AG09319 (cell line): ENCODE measurements at places on chromosomes 4 and X.

DNA sequence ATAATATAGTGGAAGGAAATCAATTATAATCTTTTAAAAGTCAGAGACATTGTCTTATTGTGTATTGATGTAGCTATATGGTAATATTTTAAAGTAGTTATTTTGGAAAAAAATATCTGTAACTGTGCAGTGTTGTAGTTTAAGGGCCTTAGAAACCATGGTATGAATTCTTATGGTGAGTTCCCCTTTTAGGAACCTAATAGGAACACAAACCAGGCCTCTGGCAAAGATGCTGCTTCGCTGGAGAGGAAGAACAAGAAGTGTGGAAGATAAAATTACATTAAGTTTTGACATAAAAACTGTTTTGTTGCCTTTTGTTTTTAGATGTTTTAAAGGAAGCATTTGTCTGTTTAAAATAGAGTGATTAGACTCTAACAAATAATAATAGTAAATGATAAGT is 10.9 kb upstream of the TMPRSS11D start:
- no peak for DNase-seq

DNA sequence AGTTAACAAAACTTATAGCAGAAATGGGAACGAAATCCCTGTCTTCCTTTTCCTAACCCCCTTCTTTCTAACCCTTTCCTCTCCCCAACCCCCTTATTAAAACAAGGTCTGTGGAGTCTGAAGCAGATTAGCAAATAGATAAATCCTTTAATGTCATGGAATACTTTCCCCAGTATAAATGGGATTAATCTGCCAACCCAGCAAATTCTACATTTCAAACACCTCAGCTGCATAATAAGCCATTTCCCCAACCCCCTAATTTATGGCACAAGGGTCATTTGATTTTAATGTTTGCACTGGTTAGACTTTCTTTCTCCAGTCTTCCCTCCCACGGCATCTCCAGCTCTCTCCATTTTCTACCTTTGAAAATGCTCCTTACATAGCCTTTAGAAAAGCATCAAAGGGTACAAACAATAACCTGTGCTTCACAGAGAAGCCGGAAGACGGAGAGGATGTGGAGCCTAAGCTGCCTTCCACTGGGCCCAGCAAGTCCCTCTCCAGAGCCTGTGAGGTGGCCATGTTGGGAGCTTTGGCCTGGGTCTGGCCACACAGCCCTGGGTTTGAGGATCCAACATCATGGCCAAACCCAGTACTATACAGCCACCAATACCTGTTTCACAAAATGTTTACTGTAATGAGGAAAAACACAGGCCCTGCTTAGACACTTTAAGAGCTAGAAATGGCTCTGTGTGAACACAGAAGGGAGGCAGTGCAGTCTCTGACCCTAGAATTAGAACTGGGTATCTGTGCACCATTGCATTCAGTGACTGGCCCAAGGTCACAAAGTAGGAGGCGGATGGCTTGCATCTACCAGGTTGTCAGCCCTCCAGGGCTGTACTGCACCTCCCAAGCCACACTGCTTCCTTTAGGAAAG is 56.9 kb upstream of the SPRY1 start:
- no peak for DNase-seq

DNA sequence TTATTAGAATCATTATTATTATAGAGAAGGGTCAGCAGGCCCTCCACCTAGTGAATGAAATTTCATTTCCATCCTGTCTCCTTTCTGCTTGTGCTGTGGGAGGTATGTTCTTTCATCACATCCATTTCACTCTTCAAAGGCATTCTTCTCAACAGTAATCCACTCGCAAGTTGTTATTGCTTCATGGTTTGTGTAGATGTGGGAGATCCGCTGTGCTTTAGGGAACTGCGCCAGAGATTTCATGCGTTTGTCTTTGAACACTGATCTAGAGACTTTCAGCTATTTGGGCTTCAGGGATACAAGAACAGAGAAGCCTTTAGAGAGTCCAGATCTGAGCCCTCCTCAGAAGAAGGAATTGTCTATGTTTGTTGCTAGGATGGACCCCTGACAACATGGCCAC is 53.5 kb upstream of the PUDP start:
- no peak for DNase-seq

DNA sequence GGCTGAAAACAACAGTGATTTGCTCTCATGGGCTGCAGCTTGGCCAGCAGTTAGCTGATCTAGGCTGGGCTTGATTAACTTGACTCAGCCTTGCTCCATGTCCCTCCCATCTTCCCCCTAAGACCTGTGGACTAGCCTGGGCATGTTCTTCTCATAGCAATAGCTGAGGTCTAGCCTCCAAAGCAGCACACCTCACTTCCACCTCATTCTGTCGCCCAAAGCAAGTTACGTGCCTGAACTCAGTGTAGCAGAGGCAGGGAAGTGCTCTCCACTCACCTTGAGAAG is 62.2 kb downstream of the EVC start:
- DNase-seq = peak; percentile 59
